Left ventricle myocardium inferior (tissue), 1 donor: ENCODE measurements at places on chromosomes 5 and 9.
A peak's percentile ranks its signal among the peaks of the same experiment; 100 is the strongest.

DNA sequence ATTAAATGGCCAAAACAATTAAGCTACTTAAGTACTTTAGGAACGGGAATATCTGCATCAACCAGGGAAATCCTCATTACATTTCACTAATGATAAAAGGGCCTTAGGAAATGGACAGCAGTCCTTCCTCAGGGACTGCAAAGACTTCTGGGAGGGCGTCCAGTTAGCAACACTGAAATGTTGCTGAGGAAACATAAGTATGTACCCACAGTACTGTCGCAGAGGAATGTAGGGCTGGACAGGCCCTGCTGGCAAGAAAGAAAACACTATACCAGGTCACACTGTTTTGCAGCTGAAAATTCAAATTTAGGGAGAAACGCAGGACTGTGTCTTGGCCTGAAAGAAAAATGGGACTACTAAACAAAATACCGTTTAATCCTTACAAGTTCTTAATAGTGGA is 1.3 kb downstream of the C5orf15 start:
- H3K27ac ChIP-seq = peak overlapping the region; percentile 96
- peaks cover 60% of the 10 kb centered on the region for H3K4me1 ChIP-seq
- H3K36me3 ChIP-seq = peaks cover 30% of the 10 kb centered on the region
- no peaks in the 10 kb centered on the region for H3K27me3 ChIP-seq

- no peaks in the 10 kb centered on the region for H3K27me3 ChIP-seq
- no peak overlapping the region for H3K4me3 ChIP-seq
- H3K27ac ChIP-seq = no peak overlapping the region
- no peak for DNase-seq
- H3K36me3 ChIP-seq = no peaks in the 10 kb centered on the region
These were observed 452.8 kb downstream of the ENC1 start for GRCh38 chr5:74187757-74188156.

DNA sequence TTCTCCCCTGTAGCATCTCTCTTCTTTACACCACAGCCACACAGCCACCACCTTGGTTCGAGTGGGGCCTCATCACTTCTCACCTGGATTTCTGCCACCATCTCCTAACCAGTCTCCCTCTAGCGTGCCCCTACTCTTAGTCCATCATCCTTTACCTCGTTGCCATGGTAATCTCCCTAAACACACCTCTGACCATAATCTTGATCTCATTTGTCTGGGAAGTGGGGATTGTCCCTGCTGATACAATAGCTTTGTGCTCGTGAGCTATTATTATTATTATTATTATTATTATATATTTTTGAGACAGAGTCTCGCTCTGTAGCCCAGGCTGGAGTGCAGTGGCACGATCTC is 76.5 kb upstream of the HSPA9 start:
- no peak for DNase-seq
- no peak overlapping the region for H3K4me3 ChIP-seq
- peaks cover 35% of the 10 kb centered on the region for H3K4me1 ChIP-seq
- H3K27ac ChIP-seq = no peak overlapping the region

DNA sequence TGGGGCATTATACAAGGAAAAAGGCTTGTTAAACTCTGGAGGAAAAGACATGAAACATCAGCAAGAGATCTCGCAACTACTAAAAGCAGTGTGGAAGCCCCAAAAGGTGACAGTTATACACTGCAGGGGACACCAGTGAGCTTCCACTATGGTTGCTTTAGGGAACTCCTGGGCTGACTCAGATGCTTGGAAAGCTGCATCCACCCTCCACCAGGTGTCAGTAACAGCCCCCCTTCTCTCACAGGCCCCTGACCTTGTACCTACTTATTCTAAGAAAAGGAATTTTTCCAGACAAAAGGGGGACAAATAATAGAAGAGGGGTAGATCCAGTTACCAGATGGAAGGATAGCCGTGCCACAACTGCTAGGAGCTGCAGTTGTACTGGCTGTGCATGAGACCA is 154.4 kb upstream of the COX7C start:
- no peaks in the 10 kb centered on the region for H3K36me3 ChIP-seq
- peaks cover 3% of the 10 kb centered on the region for H3K4me1 ChIP-seq
- no peak overlapping the region for H3K4me3 ChIP-seq
- H3K27me3 ChIP-seq = no peaks in the 10 kb centered on the region
- no peak overlapping the region for H3K27ac ChIP-seq

GRCh38 chr9:86413971-86414880 is 60.0 kb upstream of the TUT7 start:
- peaks cover 6% of the 10 kb centered on the region for H3K27me3 ChIP-seq
- no peak overlapping the region for H3K27ac ChIP-seq
- H3K4me3 ChIP-seq = no peak overlapping the region
- DNase-seq = no peak
- H3K4me1 ChIP-seq = peaks cover 8% of the 10 kb centered on the region
- H3K36me3 ChIP-seq = no peaks in the 10 kb centered on the region

DNA sequence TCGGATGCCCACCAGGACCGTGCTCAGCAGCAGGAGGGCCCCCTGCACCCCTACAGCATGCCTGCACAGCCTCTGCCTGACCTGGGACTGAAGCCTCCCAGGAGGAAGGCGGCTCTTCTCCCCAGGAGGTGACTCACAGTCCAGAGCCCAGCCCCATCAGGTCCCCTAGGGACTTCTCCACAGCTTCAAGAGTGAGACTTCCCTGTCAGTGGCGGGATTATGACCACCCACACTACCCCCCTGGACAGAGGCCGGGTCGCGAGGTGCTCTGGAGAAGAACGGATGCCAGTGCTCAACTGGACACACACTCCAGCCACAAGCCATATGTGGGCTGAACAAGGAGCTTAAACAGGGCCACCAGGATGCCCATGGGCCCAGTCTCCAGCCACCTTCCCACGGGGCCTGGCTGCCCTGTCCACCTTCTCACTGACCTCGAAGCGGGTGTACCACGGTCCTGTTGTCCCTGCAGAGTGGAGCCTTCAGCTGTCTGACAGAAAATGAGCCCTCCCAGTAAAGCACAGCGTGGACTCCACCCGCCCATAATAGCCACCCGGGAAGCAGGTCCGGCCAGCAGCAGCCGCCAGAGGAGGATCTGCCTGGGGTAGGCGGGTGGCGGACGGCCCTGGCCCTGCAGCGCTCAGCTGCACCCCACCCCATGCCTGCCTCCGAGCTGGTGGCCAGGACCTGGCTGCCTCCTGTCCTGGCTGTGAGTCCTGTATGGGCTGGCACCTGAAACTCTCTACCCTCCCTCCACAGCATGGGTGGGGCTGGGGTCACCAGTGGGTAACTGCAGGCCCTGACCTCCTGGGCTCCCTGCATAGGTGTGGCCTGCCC is 54.7 kb downstream of the SEMA4D start:
- no peak overlapping the region for H3K4me3 ChIP-seq
- H3K4me1 ChIP-seq = peaks cover 44% of the 10 kb centered on the region
- no peak for DNase-seq
- no peaks in the 10 kb centered on the region for H3K36me3 ChIP-seq

DNA sequence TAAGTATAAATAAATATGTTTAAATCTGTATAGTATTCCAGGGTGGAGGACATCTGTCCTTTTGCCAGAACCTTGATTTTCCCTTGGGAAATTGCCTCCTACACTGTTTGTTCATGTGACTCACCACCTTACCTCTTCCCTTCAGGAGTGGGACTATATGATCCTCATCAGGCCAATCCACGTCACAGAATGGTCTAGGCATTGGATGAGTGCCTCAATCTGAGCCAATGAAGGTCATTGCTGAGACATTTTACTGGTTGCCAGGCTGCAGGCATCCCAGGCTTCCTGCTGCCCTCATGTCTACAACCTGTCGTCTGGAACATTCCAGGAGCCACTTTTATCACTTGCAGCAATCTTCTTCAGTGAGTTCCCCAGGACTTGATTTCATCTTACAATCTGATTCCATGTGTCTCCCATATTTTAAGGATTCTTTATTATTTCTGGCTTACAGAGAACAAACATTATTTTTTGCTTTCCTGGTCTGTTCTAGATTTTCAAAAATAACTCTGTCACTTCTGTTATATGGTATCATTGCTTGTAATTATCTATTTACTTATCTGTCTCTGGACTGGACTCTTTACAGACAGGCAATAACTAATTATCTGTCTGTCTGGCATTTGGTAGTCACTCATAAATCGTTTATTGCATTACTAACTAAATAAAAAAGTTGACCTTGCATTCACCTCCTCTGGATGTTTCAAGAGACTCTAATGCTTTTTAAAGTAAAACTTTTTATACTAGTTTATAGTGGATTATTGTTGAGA is 107.3 kb upstream of the APC start:
- H3K36me3 ChIP-seq = no peaks in the 10 kb centered on the region
- H3K4me3 ChIP-seq = no peak overlapping the region
- no peak overlapping the region for H3K27ac ChIP-seq
- H3K4me1 ChIP-seq = peaks cover 9% of the 10 kb centered on the region
- no peak for DNase-seq
- H3K27me3 ChIP-seq = no peaks in the 10 kb centered on the region

DNA sequence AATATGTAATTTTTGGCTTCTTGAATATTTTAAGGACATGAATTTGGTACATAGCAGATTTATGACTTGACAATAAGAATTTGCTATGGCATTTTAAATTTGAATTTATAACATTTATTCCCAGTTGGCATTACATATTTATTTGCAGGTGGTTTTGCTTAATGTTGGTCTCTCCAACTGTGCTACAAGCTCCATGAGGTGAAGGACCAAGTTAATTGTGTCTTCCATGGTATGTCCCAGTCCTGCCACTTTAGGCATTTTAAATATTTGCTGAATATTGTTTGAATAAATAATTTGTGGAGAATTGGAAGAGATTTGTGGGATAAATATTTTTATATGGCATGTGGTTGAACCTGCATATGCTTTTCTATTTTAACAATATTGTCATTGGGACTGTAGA is 253.4 kb upstream of the RIOK2 start:
- no peaks in the 10 kb centered on the region for H3K27me3 ChIP-seq
- H3K36me3 ChIP-seq = no peaks in the 10 kb centered on the region
- DNase-seq = no peak
- H3K4me1 ChIP-seq = no peaks in the 10 kb centered on the region
- no peak overlapping the region for H3K4me3 ChIP-seq

GRCh38 chr5:129445379-129445778 is 14.7 kb upstream of the ADAMTS19 start:
- no peaks in the 10 kb centered on the region for H3K36me3 ChIP-seq
- no peaks in the 10 kb centered on the region for H3K4me1 ChIP-seq
- no peak for DNase-seq
- H3K27me3 ChIP-seq = no peaks in the 10 kb centered on the region
- H3K27ac ChIP-seq = no peak overlapping the region

- no peaks in the 10 kb centered on the region for H3K4me1 ChIP-seq
- H3K27me3 ChIP-seq = no peaks in the 10 kb centered on the region
- no peak for DNase-seq
- no peaks in the 10 kb centered on the region for H3K36me3 ChIP-seq
- no peak overlapping the region for H3K4me3 ChIP-seq
These were observed 71.2 kb upstream of the IZUMO3 start for GRCh38 chr9:24616863-24617262.

DNA sequence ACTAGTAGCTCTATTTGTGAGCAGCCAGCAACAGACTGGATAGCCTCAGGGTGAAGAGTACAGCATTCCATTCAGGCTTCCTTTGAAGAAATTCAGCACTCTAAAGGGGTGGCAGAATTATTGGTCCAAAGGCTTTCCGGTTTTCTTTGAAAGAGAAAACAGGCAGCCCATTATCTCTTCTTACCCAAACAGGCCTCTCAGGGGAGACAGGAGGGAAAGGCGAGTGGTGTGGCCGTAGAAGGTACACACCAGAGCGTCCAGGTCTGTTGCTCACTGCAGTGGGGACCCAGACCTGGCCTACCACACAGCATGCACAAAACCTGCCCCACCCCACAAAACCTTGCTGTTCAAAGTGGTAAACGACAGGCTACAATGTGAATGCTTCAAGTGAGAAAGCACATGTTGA is 83.3 kb downstream of the ZNF608 start:
- H3K27me3 ChIP-seq = no peaks in the 10 kb centered on the region
- H3K4me3 ChIP-seq = no peak overlapping the region
- no peak overlapping the region for H3K27ac ChIP-seq

DNA sequence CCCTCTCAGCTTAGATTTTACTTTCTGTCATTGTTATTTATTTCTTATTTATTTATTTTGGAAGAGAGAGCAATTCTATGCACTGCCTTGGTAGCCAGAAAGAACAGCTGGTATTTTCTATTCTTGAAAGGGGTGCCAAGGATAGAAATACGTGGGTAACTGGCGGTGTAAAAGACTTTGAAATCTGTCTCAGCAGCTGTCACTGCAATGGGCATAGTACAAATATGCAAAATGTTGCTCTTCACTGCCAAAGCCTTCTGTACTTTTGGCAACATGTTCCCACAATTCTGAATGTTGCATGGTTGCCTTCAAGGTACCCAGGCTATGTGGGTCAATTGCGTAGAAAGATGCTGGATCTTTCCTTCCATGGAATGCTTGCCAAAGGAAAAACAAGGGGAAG is 230.2 kb upstream of the EDIL3 start:
- no peaks in the 10 kb centered on the region for H3K27me3 ChIP-seq
- no peaks in the 10 kb centered on the region for H3K36me3 ChIP-seq
- no peak for DNase-seq
- H3K4me1 ChIP-seq = no peaks in the 10 kb centered on the region
- H3K27ac ChIP-seq = no peak overlapping the region

DNA sequence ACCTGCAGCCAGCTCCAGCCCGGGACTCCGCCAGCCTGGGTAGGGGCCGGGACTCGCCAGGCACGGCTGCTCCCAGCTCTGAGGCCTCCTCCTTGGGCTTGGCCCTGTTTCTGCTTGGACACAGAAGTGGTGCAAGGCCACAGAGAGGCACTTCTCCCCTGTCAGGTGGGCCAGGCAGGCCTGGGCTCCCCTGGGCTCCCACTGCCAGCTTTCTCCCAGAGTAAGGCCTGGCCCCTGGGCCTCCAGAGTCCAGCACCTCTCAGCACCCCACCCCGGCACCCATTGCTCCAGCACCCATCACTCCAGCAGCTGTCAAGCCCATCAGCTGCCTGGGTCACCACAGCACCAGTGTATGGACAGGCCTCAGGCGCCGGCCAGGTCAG is 71.1 kb upstream of the LRRTM2 start:
- no peak overlapping the region for H3K27ac ChIP-seq

GRCh38 chr5:19777363-19777762 is 210.6 kb downstream of the CDH18 start:
- DNase-seq = no peak
- H3K27ac ChIP-seq = no peak overlapping the region
- no peaks in the 10 kb centered on the region for H3K4me1 ChIP-seq
- H3K4me3 ChIP-seq = no peak overlapping the region
- H3K36me3 ChIP-seq = no peaks in the 10 kb centered on the region
- H3K27me3 ChIP-seq = no peaks in the 10 kb centered on the region

GRCh38 chr5:156396063-156396829 is 69.3 kb downstream of the SGCD start:
- H3K4me1 ChIP-seq = peaks cover 69% of the 10 kb centered on the region
- no peak overlapping the region for H3K4me3 ChIP-seq
- no peaks in the 10 kb centered on the region for H3K27me3 ChIP-seq

- H3K27me3 ChIP-seq = no peaks in the 10 kb centered on the region
- no peak overlapping the region for H3K27ac ChIP-seq
- peaks cover 40% of the 10 kb centered on the region for H3K4me1 ChIP-seq
- H3K4me3 ChIP-seq = no peak overlapping the region
- H3K36me3 ChIP-seq = peaks cover 10% of the 10 kb centered on the region
- no peak for DNase-seq
These were observed 635.7 kb downstream of the RAB3C start for GRCh38 chr5:59218424-59219045.
